ENCODE measurements at places on chromosomes 4 and X.

DNA sequence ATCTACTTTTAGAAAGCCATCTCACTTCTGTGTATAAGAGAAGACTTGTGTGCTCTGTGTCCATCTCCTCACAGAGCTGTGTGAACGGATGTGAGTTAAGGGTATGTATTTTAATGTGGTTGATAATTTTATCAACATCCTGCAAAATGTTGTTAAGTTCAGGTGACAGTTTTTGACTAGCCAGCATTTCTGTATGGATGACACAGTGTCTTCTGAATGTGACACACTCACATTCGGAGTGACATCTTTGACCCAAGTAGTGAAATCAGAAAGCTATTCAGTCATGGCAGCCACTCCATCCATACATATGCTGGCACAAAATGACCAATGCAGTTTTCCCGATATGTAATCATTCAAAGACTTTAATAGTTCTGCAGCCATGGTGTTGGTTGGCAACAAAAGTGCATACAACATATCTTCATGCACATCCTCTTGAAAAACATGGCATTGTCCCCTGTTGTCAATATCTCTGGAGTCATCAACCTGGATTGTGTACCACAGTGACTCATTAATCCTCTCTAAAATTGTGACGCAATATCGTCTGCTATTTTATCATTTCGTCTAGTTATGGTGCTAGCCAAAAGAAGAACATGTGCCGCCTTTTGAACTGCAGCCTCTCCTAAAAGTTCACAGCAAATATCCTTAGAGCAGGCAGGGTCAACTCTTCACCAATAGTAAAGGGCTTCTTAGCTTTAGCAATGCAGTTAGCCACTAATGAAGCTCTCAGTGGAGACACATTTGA is 6.8 kb upstream of the FGF2 start:
- DNase-seq, result no peak

- no peak for DNase-seq
Observed at GRCh38 chrX:137034508-137034872, 695 bp upstream of the GPR101 start.

GRCh38 chr4:126568652-126569570 is 1063.8 kb upstream of the INTU start:
- no peak for DNase-seq

- no peak for DNase-seq
Observed at GRCh38 chr4:126268106-126268505, 953.4 kb downstream of the FAT4 start.

GRCh38 chr4:44791831-44792230 is 65.5 kb upstream of the GNPDA2 start:
- DNase-seq, result no peak

DNA sequence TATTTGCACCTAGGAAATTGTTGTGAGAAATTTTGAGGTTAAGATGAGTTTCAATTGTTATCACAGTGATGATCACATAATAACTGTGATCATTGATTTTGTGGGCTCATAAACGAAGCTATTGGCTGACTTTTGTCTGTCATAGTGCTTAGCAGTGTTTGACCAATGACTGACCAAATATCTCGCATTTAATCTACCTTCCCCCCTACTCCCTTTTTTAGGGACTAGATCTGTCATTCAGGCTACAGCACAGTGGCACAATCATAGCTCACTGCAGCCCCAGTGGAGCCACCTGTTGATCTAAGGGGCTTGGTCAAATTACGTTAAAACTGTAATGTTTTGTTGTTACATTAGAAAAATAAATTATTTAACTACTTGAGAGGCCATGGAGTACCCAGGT is 1.5 kb downstream of the FUNDC2 start:
- DNase-seq, result no peak

- DNase-seq, result no peak
Observed at GRCh38 chr4:96352051-96352517, 512.2 kb downstream of the PDHA2 start.

GRCh38 chrX:46376246-46376885 is 168.9 kb downstream of the ZNF674 start:
- no peak for DNase-seq

GRCh38 chrX:130468395-130468923 is 66.7 kb downstream of the RBMX2 start:
- DNase-seq, result no peak

DNA sequence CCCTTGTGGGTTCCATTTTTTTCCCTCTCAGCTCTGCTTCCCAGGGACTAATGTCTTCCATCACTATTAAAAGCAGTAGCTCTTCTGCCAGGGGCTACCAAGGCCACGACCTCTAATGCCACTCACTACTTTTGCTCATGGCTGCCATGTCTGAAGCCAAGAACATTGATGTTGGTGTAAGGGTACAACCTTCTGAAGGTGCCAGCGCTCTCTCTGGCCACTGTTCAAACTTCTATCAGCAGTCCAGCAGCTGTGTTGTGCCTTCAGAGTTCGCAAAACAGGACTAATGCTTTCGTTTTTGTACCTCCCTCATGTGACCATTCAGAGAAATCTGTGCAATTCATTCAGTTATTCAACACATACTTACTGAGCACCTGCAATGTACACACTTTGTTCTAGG is 121.5 kb upstream of the ENPEP start:
- no peak for DNase-seq

DNA sequence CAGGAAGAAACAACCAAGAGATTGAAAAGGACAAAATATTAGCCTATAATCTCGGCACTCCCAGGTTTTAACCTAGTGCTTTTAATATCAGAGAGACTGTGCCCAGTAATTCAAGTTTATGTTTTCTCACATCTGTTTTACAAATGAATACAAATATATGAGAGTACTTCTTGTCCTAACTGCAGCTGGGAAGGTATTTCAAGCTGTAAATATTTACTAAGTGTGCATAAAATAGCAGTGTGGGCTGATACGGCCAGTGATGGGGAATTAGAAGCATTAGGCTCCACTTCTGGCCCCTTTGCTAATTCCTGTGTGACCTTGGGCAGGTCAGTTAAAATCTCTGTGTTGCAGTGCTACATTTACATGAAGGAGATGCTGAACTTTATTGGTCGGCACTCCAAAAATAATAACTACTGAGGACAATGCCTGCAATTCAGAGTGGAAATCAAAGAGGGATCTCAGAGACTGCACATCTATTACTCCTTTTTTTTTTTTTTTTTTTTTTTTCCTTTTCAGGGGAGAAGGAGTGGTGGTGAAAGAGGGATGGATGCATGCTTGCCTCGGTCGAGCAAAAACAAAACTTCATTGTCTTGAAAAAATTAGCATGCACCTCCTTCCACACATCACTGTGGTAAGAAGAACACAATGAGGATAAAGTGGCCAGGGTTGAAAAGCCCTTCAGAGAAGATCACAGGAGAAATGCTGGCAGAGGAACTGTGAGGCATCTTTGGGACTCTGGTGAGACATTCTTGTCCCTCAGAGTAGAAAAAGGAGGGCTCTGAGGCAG is 44.6 kb upstream of the LNX1 start:
- no peak for DNase-seq

- no peak for DNase-seq
Observed at GRCh38 chr4:37864786-37865185, 26.1 kb upstream of the TBC1D1 start.

DNA sequence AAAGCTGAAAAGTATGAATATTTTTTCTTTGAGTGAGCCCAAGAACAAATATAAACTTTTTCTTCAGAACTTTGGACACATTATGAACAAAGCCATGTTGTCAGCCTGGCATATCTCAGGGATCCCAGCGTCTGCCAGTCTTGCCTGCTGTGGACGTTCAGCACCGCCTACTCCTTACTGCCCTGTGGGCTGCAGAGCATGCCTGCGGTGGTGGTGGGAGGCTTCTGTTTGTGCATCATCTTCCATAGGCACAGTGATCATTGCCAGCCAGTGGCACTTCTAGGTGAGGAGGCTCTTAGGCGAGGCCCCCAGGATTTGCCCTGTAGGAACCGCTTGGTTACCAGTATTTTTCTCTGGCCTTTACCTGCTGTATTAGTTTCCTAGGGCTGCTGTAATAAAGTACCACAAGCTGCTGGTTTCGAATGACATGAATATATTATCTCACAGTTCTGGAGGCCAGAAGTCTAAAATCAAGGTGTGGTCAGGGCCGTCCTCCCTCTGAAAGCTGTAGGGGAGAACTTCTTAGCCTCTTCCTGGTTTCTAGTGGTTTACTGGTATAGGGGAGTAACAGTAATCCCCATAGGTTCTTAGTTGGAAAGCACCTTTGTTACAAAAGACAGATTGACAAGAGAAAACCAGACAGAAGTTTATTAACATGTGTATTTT is 15.4 kb downstream of the ANXA3 start:
- no peak for DNase-seq

DNA sequence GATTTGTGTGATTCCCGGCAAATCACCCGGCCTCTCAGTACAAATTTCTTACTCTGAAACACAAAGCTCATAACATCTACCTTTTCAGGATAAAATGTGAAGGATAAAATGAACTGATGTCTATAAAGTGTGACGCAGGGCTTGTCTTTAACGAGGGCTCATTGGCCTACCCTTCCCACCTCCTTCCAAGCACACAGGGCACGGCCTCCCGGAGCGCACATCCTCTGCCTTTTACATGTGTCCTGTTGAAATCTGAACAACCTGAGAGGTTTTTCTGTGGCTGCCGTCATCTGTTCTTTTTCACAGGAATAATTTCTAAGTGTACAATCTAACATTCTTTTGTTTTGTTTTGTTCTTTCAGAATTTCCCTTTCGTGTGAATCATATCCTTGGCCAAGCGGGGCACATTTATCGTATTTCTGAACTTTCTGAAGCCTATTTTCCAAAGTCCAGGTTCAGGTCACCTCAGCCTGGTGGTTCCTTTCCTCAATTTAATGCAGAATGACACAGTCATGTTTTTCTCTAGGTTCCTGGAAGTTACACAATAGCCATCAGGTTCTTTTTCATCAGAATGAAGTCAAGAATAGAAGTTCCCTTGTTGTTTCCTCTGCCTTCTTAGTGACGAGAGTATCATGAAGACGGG is 53.1 kb upstream of the SPRY1 start:
- DNase-seq, result no peak

DNA sequence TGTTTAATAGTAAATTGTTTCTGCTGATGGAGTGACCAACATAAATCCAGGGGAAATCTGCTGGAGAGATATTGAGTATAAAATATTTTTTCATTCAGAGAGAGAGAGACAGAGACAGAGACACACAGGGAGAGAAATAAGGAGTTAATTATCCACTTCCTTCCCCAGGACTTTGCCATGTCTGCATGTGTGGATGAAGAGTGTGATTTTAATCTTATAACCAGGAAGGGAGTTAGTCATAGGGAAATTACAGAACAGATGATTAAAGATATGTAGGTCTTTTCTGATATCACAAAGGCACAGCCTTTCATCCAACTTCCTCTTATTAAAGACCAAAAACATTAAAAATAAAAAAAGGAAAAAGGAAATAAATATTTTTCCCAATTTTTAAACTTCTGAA is 526.3 kb downstream of the SPRY1 start:
- DNase-seq, result no peak

DNA sequence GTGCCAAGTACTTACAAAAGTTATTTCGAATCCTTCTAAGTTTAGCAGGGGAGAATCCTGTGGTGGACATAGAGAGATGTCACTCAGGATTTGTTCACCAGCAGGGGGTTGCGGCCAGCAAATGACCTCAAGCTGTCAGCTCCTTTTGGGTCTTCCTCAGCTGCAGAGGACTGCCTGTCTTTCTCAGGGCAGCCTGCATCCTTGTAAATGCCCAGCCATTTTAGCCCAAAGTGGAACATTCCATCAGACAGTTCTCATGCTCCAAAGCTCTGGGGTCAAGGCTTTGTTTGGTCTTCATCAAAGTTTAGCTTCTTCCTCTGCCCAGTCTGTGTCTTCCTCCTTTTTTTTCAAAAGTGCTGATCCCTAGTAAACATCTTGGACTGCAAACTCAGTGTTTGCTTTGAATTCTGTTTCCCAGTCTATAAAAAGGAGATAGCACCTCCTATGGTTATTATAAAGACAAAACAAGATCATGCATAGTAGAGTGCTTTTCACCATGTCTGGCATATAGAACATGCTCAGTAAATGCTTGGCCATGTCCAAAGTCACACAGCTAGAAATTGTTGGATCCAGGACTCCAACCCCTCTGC is 156.4 kb upstream of the GATB start:
- DNase-seq, result no peak

DNA sequence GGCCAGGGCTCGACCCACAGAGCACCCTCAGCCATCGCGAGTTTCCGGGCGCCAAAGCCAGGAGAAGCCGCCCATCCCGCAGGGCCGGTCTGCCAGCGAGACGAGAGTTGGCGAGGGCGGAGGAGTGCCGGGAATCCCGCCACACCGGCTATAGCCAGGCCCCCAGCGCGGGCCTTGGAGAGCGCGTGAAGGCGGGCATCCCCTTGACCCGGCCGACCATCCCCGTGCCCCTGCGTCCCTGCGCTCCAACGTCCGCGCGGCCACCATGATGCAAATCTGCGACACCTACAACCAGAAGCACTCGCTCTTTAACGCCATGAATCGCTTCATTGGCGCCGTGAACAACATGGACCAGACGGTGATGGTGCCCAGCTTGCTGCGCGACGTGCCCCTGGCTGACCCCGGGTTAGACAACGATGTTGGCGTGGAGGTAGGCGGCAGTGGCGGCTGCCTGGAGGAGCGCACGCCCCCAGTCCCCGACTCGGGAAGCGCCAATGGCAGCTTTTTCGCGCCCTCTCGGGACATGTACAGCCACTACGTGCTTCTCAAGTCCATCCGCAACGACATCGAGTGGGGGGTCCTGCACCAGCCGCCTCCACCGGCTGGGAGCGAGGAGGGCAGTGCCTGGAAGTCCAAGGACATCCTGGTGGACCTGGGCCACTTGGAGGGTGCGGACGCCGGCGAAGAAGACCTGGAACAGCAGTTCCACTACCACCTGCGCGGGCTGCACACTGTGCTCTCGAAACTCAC is 3.6 kb downstream of the MID1IP1 start:
- no peak for DNase-seq

GRCh38 chr4:98293104-98293887 is 32.1 kb downstream of the RAP1GDS1 start:
- no peak for DNase-seq

GRCh38 chr4:89353514-89353913 is 45.9 kb upstream of the GPRIN3 start:
- no peak for DNase-seq

- DNase-seq, result no peak
Observed at GRCh38 chr4:44086753-44087152, 361.9 kb downstream of the KCTD8 start.

- DNase-seq, result no peak
Observed at GRCh38 chr4:6562931-6563901, 11.8 kb upstream of the MAN2B2 start.

DNA sequence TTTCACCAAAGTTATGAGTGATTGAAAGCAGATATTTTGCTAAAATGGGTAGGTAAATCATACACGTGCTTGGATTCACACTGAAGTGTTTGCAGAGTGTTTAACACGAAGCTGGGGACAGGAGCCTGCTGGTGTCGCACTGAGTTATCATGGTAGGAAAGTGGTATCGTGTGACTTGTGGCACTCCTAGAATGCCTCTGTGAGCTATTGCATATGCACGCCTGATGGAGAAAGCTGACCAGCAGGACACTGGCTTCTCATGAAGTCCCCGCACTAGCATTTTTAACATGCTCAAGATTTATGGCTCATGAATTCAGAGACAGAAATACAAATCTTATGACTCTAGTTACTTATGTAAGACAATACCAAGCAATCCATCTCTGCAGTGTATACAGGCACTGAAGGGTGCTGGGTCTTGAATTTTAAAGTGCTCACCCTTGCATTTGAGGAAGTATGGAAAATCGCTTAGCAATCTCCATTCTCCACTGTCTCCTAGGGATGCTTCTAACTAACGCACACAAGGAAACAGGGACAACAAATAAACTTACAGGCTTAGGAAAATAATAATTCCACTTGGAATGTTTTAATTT is 19.8 kb downstream of the VCX3B start:
- no peak for DNase-seq

GRCh38 chrX:16528620-16529019 is 121.3 kb upstream of the S100G start:
- no peak for DNase-seq
